Hematopoietic multipotent progenitor cell treated with erythropoietin and hydrocortisone succinate and interleukin-3 and kit ligand, for 4 days (in vitro differentiated cells): ENCODE measurements at places on chromosomes 16 and 17.

- DNase-seq, result peak; percentile 42
Observed at GRCh38 chr16:46629331-46630219, 8.4 kb upstream of the SHCBP1 start.

- DNase-seq, result no peak
Observed at GRCh38 chr16:67846063-67846319, 742 bp upstream of the NUTF2 start.

DNA sequence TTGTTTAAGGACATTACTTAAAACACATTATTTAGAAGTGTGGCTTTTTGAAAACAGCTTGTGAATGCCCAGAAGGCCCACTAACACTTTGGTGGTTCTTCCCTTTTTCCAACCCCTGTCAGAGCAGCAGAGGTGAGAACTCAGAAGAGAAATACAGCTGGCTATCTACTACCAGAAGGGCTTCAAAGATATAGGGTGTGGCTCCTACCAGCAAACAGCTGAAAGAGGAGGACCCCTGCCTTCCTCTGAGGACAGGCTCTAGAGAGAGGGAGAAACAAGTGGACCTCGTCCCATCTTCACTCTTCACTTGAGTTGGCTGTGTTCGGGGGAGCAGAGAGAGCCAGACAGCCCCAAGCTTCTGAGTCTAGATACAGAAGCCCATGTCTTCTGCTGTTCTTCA is 6.9 kb upstream of the RAPGEFL1 start:
- DNase-seq, result peak; percentile 50

GRCh38 chr17:48727415-48728175 is 955 bp downstream of the HOXB13 start:
- no peak for DNase-seq

GRCh38 chr16:67930678-67931211 is 917 bp downstream of the CTRL start:
- no peak for DNase-seq

DNA sequence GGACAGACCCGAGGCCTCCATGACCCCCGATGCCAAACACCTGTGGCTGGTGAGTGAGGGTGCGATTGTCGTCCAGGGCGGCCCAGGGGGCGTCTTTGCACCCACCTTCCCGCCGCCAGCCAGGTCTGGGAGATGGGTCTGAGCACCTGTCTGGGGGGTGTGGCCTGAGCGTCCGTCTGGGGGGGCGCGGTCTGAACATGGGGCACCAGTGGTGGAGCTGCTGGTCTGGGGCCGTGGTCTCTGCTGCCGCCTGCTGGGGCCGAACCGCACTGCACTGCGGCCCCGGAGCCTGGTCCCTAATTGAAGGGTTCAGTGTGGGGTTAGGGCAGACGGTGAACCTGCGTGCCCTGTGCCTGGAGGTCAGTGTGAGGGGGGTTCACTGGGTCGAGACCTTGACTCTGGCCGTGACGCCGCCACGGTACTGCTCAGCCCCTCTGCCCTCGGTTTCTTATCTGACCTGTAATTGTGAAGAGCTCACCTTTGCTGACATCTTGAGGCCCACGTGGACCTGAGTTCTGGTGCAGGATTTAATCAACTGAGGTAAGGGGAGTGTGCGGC is 12.6 kb upstream of the TCF25 start:
- peak; percentile 77 for DNase-seq

GRCh38 chr16:12178251-12178990 is 201.9 kb downstream of the SNX29 start:
- DNase-seq, result no peak

- no peak for DNase-seq
Observed at GRCh38 chr17:13995856-13996271, 73.4 kb upstream of the COX10 start.

- DNase-seq, result peak; percentile 34
Observed at GRCh38 chr16:64089697-64090096, 1032.2 kb downstream of the CDH11 start.

DNA sequence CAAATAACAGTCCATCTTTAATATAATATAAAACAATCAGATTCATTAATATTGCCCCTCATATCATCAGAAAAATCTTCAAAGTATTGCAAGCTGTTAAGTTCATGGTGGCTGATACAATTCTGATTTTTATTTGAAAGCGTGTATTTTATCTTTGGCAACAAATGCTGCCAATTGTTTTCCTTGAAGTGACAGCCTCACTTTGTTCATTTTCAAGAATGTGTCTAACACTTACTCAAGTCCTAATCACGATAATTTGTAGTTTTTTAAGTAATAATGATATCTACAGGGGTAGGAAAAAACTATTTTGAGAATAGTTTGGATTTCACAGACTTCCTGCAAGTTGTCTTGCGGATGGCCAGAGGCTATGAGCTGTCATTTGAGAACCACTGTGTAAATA is 75.8 kb downstream of the HS3ST3B1 start:
- DNase-seq, result no peak

GRCh38 chr17:75832164-75832651 is 12.0 kb downstream of the UNC13D start:
- peak; percentile 69 for DNase-seq

DNA sequence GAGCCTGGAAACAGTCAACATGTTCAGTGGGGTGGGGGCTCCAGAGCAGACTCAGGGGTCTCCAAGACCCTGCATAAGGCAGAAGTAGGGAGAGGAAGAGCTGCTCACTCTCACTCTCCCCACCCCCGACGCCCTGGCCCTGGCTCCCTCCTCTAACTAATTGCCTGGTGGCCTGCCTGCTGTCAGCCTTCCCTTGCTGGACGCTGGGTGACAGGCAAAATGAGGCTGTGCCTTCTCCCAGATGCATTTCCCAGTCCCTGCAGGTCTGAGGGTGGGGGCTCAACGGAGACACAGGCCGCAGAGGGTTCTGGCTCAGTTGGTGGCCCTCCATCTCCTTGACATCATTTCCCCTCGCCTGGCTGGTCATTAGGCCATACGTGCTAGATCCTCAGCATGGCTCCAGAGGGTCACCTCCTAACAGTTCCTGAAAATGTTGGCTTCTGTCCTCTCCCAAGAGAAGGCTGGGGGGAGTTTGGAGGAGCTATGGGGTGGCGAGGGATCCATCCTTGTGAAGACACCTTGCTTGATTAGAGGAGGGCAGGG is 1.4 kb downstream of the FMNL1 start:
- peak; percentile 38 for DNase-seq

GRCh38 chr17:30031214-30031869 is 85.3 kb upstream of the NSRP1 start:
- DNase-seq, result no peak

- peak; percentile 35 for DNase-seq
Observed at GRCh38 chr16:82935766-82936165, 309.0 kb downstream of the CDH13 start.

DNA sequence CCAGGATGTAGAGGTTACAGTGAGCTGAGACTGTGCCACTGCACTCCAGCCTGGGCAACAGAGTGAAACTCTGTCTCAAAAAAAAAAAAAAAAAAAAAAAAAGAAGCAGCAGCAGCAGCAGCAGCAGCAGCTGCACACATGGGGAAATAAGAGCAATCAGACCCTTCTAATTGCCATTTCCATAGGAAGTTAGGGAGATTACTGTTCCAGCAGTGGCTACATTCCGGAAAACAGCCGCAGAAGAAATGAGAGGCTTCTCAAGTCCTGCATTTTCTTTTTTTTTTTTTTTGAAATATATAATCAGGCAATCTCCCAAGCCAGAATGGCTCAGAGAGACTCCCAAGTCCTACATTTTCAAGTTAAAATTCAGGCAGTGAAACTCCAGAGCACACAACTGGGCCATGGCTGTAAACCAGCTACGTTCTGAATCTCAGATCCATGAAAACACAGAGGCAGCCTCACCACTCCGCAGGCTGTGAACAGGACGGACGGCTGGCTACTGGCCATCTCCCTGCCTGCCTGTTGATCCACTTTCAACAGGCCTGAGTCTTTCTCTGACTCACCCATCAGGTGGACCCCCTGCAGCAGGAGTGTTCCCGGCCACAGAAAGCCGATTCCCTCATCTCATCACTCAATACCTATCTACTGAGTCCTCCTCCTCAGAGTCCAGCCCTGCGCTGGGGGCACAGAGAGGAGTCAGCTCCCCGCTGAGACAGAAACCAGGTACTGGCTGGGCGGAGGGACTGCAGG is 15.0 kb downstream of the TRPV1 start:
- no peak for DNase-seq

- peak; percentile 97 for DNase-seq
Observed at GRCh38 chr16:67719048-67719777, at the start of gene GFOD2. Gene GFOD2 (minus strand): TSS chr16:67719316. CDS start chr16:67685715, 33,601 bp downstream.

DNA sequence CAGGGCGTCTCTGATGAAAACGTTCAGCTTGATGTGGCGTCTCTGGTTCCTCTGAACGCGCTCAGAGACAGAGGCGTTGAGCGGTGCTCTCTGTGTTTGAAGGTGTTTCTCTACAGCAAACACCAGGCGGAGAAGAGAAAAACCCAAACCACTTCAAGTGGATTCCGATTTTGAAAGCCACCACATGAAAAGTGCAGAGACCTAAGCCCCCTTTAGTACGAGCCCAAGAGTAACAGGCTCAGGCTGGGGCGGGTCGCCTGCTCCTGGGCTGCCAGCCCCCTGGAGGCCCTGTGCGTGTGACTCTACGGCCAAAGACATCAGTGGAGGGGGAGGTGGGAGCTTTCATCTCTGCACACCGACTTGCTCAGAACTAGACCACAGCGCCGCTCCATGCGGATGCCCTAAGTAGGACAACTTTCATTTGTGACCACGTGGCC is 328.4 kb downstream of the MAF start:
- DNase-seq, result no peak

GRCh38 chr17:72192800-72193192 is 72.0 kb downstream of the SOX9 start:
- DNase-seq, result no peak

- no peak for DNase-seq
Observed at GRCh38 chr17:33199571-33200510, 93.3 kb downstream of the ASIC2 start.

GRCh38 chr17:10135539-10136257 is 62.7 kb downstream of the GAS7 start:
- peak; percentile 76 for DNase-seq

DNA sequence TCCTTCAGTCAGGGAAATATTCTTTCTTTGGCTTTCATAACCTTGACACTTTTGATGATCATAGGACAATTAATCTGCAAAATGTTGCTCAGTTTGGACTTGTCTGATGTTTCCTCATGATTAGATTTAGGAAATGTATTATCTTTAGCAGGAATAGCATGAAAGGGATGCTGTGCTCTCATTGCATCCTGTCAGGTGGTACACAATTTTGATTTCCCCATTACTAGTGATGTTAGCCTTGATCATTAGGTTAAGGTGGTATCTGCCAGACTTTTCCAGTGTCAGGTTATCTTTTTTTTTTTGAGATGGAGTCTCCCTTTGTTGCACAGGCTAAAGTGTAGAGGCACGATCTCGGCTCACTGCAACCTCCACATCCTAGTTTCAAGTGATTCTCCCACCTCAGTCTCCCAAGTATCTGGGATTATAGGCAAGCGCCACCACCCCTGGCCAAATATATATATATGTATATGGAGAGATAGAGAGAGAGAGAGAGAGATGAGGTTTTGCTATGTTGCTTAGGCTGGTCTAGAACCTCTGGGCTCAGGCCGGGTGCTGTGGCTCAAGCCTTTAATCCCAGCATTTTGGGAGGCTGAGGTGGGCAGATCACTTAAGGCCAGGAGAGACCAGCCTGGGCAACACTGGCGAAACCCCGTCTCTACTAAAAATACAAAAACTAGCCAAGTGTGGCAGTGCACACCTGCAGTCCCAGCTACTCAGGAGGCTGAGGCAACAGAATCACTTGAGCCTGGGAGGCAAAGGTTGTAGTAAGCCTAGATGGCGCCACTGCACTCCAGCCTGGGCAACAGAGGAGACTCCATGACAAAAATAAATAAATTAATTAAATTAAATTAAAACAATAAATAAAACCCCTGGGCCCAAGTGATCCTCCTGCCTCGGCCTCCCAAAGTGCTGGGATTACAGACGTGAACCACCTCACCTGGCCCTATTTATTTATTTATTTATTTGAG is 15.8 kb upstream of the CAVIN1 start:
- DNase-seq, result peak; percentile 72

- DNase-seq, result no peak
Observed at GRCh38 chr16:49838441-49839016, 17.4 kb downstream of the ZNF423 start.

- no peak for DNase-seq
Observed at GRCh38 chr16:14151256-14152030, 80.3 kb downstream of the MRTFB start.

DNA sequence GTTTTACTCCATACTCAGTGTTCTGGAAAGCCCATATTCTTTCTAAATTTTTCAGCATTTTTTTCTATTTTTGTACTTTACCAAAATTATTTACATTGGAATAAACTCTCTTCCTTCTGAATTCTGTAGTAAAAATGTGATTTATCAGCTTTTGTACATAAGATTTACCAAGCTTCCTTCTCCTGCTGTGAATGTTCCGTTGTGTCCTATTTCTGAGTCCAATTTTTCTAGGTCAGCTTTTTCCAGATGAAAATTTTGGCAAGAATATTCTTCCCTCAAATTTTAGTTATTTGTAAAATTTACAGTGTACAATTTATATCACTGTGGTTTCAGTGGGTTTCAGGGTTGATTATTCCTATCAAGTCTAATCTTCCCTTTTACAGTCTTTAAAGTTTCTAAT is 27.5 kb downstream of the ASPA start:
- DNase-seq, result no peak

- DNase-seq, result no peak
Observed at GRCh38 chr17:31736855-31737625, 122.0 kb downstream of the COPRS start.

DNA sequence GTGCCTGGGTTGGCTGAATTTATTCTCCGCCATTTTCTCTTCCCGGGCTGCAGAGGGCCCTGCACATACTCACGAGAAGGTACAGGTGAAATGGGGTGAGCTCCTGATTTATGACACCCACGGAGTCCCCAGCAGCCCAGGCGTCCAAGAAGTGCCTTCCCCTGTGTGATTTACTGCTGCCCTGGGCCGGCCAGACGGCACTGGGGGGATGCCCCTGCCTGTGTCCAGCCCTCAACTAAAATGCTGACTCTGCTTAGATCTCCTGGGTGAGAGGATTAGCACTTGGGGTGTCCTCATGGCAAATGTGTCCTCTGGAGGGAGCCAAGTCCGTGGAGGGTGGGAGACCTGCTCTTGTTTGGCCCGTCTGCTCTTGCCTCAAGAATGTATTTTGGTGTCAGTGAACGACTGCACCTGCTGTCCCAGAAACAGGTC is 132.4 kb downstream of the MAF start:
- no peak for DNase-seq

GRCh38 chr17:61503961-61504360 is 51.7 kb downstream of the TBX4 start:
- no peak for DNase-seq

GRCh38 chr17:57091186-57091618 is 6.2 kb downstream of the AKAP1 start:
- DNase-seq, result no peak

- DNase-seq, result no peak
Observed at GRCh38 chr17:69574257-69575197, 160.0 kb downstream of the MAP2K6 start.

DNA sequence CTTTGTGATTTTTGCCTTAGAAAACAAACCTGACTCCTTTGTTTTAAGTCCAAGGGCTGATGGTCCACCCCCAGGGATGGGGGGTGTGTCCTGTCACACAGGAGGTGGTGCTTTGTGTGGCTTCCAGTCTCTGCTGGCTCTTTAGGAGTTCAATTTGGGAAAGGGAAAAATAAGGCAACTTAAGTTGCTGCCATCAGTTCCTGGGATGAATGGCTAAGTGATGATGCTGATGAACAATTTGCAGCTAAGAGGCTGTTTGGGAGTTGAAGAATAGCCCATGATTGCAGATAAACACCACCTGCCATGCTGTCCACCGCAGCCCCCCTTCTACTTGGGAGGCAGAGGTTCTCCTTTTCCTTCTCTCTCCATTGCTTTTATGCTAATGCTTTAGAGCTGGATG is 40.2 kb downstream of the ARL4D start:
- no peak for DNase-seq

GRCh38 chr16:84795329-84796053 is 24.3 kb upstream of the CRISPLD2 start:
- no peak for DNase-seq
